Stimulated activated naive CD4-positive, alpha-beta T cell (primary cell): ENCODE measurements at places on chromosomes 7 and 10.

DNA sequence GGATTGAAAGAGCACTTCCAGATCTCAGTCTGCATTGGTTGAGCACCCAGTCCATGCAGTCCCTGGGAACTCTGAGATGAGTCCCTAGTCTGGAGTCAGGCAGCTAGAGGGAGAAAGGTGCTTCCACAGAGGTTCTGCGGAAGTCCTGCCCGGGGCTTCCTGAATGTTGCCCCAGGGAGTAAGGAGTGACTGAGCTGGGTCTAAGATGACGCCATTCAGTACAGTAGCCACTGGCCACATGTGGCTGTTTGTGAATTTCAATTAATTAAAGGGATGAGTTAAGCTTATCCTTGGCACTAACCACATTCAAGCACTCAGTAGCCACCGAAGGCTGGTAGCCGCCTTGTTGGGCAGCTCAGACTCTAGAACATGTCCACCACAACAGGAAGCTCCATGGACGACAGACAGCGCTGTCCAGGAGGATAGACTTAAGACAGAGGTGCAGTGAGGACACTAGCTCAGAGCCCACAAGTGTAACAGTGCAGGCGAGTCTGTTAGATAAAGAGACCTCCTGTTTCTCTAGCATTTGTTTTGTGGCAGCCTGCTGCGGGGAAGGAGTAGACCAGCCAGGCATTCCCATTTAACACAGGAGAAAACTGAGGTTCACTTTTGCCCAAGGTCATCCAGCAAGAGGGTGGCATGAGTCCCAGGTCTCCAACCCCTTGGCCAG lies 101.6 kb upstream of the PPIF start:
- no peak for DNase-seq

- DNase-seq = no peak
These were observed 230.7 kb upstream of the FZD1 start for GRCh38 chr7:91033574-91033973.

DNA sequence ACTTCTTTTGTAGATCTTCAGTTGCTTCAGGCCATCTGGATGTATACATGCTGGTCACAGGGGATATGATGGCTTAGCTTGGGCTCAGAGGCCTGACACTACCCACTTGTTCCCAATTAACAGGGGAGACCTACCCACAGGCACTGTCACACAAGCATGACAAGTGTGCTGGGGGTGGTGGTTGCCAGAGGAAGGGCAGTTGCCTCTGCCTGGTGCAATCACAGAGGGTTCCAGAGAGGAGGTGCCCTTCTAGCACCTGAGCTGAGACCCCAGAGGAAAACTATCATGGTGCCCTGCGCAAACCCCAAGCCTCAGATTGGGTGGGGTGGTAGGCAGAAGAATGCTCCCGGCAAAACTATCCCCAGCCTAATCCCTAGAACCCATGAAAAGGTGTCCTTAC lies 65.6 kb upstream of the NANOS1 start:
- DNase-seq = no peak

- DNase-seq = no peak
These were observed 78.2 kb upstream of the CHST15 start for GRCh38 chr10:124171561-124171960.

- DNase-seq = no peak
These were observed 33.8 kb downstream of the MKI67 start for GRCh38 chr10:128092454-128092853.

DNA sequence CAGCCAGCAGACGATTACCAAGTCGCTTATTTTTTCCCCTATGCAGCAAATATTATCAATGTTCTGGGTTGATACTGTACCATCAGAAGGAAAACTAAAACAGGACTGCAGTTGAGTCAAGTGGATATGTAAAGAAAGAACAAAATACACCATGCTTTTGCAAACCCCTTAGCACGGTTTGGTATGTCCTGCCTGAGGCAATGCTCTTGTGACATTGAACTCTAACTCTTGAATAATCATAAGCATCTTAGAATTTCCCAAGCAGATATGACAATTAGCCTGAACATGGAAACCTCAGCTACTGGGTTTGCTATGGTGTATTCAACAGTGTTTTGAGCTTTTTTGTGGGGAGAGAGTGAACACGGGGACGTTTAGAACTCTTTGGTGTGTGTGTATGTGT lies 107.4 kb downstream of the ETV1 start:
- no peak for DNase-seq

DNA sequence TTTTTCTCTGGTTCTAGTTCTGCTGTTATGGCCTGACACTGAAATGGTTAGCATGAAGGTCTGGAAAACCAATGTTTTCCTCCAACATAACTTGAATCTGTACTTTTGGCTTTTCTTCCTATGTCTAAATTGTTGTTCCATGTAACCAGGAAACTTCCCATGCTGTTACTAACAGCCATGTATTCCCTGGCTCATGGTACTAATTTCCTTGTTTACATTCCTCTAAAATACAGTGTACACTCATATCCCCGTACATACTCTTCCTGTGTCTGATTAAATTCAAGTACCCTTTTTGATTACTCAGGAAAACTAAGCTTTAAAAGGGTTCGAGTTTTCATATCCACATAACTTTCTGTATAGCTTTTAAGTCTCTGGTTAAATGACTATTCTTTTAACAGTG lies 12.3 kb upstream of the ACSM6 start:
- DNase-seq = no peak

DNA sequence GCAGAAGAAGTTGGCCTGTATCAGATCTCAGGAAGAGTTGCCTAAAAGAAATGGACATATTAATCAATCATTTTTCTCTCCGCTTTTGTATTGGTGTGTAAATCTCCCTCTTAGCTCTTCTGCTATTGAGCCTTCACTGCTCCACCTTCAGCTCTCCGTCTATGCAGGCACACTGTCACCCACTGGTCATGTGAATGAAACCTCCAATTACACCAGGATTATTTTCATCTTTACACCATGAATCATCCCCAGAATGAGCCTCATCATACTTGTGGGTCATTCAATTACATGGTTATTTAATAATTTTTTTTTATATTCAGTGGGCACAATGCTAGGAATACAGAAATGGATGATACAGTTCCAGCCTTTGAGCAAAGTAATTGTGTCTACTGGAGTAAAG lies 92.6 kb downstream of the LRRC4 start:
- DNase-seq = no peak

GRCh38 chr10:43971981-43972380 lies 323.3 kb upstream of the ZNF32 start:
- no peak for DNase-seq

DNA sequence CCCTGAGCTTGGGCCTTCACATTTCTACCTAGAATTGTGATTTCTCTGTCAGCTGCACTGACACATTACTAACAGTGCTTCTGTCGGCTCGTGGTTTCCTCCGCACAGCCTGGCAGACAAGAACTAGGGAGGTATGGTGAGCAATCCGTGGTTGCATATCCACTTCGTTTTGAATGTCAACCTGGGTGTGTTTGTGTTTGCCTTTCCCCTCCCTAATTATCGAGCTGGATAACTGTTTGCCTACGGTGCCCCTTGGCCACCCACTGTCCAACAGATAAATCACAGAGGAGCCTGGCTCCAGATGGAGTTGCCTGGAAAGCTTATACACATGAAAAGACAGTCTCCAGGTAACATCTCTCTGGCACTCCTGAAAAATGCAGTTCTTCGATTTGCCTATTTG lies 228.8 kb downstream of the TRIL start:
- DNase-seq = no peak

GRCh38 chr10:109837384-109837783 lies 85.9 kb downstream of the XPNPEP1 start:
- no peak for DNase-seq

DNA sequence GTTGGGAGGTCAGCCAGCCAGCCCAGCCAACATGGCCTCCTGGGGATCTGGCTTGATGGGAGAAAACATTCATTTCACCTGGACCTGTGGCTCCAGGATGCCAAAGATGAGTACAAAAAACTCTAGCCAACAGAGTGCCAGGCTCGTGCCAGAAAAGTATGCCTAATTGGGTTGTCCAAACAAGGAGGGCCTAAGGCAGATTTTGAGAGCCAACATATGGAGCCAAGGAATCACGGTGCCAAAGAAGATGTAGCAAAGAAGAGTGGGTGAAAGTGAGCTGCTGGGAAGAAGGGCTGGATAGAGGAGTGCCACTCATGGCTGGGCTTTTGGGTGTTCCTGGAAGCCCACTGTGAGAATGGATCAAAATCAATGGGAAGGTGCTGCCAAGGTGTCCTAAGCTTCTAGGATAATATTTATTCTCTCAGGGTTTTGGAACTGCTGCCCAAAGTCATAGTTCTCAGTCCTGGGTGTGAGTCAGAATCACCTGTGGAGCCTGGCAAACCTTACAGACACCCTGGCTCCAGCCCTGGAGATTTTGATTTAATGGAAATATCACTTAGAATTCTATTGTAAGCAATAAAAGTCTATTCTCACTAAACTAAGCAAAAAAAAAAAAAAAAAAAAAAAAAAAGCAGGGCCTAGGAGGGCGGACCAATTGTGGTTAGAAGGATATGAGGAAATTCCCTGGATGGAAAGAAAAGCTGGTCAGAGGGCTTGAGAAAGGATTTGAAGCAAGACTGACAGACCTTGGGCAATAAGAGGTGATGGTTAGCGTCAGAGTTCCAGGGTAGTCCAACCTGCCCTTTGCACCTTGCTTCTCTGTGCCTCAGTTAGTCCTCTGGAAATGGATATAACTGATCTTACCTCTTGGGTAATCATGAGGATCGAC lies 182.2 kb upstream of the PRR15 start:
- no peak for DNase-seq

GRCh38 chr7:149217570-149217969 lies 21.9 kb upstream of the ZNF212 start:
- DNase-seq = no peak

DNA sequence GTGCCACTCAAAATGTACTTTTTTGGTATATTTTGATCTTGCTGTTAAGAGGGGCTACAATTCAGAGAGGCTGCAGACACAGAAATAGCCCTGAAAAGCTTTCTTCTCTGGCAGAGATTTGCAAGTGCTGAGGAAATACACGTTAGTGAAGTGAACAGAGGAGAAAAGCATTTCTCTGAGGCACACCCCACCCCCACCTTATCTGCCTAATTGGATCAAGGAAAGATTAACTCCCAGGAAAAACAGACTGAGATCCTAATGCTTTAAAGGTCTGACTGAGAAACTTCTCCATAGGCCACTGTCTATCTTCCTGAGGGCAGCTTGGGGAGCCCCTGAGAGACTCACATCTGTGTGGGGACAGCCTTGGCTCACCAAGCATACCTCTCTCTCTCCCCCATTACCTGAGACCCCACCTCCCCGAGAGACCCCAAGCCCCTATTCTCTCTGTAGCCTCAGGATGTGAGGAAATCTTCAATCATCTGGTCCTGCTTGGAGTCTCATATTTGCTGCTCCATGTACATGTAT lies 14.8 kb upstream of the AKR1C3 start:
- DNase-seq = no peak

DNA sequence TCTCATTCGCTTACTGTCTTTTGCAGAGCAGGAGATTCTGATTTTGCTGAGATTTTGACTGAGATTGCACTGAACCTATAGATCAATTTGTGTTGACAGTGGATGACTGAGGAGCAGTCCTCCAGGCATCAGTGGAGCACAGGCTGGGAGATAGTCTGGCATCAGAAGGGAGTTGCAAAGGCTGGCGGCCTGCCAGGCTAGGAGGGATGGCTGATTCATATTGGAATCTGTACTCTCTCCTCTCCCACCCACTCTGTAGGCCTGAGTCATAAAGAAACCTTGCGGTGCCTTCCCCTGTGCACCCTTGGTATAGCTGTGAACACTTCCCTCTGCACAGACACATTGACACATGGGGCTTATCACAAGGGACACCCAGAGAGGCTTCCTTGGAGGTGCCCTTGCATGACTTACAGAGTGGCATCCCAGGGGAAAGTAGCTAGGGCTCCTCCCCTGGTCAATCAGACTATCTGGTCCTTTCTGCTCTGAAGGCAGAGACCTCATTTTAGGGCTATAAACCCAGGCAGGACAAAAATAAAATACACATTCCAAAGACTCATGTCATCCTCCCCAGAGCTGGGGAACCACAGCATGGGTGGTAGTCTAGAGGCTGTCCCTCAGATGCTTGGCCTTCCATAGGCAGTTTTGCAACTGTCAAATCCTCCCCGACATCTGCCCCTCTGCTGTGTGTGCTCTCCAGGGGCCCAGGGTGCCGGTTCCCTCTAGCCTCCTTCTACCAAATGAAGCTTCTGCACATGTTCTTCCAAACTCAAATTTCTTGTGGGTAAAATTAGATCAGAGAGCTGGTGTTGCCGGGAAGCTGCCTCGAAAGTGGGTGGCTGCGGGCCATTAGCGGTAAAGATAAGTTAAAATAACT lies 37.4 kb upstream of the EEPD1 start:
- DNase-seq = no peak

DNA sequence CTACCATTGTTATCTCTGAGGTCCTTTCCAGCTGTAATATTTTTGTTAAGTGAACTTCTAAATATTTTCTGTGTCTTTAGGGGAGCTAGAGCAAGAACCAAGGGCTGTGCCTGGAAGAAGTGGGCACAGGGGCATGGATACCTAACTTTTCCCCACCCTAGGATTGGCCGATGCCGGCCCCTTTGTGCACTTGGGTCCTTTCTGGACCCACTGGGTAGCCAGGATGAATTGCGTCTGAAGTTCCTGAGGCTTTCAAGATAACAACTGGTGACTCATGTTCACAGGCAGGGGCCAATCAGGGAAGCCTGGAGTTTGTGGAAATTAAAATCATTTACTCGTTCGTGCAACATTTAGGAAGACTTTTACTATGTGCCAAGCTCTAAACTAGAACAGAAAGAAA lies 758 bp downstream of the DPCD start:
- DNase-seq = no peak

GRCh38 chr7:150856303-150857275 lies 4.3 kb downstream of the AOC1 start:
- no peak for DNase-seq

DNA sequence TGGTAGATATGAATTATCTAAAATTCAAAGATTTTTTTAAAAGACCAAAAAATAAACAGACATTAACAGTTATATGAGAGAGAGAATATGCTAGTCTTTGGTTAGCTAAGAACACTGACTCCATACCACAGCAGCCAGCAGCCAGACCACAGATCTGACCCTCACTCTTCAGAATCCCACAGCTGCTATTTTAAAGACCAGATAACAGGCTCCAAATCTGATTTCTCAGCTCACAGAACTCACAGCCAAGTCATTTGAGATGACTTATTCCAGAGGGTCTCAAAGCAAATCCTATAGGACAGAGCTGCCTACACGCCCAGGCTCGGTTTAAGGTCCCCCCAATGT lies 20.4 kb downstream of the NUDCD3 start:
- DNase-seq = no peak
